IPS DF 19.7 (cell line): ENCODE measurements at places on chromosomes 5 and 9.

DNA sequence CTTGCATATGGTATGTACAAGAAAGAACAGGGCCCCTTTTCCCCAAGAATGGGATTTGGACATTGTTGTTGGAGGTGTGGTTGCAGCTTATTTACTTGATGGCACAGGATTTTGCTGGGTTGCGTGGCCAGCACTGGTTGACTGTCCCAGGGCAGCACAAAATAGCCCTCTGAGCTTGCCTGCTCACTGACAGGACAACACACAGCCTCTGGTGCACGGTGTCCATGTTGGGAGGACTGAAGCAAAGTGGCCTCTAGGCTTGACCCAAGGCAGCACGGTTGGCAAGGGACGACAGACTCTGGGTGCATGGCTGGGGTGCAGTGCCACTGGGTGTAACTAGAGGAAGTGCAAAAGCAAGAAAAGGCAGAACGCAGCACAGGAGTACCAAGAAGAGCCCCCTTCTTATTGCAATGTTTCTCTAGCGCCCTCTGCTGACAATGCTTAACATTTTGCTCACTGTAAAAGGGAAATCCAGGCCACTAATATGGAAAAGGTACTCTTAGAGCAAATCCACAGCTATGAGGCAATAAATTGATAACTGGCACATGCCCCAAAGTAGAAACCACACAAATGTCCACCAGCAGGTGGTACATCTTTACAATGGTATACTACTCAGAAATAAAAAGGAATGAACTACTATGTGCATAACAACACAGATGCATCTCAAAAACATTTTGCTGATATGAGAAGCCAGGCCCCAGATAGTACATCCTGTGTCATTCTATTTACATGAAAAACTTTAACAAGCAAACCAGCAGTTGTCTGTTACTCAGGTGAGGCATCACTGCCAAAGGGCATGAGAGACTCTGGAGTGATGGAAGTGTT is 47.4 kb upstream of the BARX1 start:
- peak; percentile 35 for DNase-seq

DNA sequence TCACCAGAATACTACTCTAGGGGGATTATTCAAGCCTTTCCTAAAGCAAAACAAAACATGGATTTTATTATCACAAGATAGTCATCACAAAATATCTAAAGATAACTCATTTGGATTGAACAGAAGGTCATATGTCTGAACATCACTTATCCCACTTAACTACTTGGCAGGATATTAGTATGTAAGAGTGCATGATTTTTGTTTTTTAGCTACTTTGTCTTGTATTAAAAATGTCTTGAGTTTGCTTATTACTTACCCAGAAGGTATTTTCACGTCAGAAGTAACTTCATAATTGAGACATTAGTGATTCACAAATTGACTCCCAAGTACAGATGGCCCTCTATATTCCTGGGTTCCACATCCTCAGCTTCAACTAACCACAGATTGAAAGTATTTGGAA is 113.8 kb downstream of the TLE4 start:
- DNase-seq, result no peak

- DNase-seq, result no peak
Measured at GRCh38 chr9:127572961-127573721, 38.9 kb upstream of the STXBP1 start.

DNA sequence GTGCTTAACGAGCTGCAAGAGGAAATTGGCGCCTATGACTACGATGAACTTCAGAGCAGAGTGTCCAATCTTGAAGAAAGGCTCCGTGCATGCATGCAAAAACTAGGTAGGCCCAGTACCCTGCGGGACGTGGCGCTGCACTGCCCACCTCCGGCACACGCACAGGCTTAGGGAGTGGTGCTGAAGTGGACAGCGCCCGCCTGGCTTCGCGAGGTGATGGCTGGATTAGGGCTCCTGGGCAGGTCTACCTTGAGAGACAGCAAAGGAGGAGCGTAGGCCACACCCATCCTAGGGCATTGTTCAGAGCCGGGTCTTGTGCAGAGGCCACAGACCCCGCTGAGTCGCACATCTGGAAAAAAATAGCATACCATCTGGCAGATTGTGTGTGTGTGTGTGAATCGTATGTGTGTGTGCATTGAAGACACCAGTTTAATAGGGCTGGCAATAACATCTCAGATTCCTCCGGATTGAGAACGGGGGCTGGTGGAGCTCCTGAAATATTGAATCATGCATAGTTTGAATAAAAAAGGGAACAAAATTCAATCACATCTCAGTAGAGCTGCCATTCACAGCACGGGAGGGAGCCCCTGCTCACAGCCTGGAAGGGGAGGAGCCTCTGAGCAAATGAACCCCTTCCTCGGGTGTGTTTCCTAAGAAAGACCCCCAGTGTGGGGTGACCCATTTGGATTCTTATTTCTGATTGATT is 11.1 kb downstream of the OLFM1 start:
- DNase-seq, result no peak

DNA sequence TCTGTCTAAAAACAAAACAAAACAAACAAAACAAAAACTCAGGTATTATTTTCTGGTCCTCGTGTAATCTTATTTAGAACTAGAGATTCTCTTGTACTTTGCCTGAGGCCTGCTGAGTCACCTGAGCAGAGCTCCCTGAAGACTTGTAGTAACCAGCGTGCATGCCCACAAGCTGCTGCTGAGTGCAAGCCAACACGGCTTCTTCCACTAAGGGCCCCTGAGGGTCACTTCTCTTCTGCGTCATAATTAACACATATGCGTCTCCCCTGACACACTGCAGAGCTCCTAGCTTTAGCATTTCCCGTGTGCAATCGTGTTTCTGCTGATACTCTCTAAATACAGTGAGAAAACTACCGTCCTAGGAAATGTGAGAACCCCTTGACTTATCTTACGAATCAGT is 10.9 kb upstream of the NDFIP1 start:
- no peak for DNase-seq

- no peak for DNase-seq
Measured at GRCh38 chr5:177169271-177169670, 35.7 kb downstream of the NSD1 start.

DNA sequence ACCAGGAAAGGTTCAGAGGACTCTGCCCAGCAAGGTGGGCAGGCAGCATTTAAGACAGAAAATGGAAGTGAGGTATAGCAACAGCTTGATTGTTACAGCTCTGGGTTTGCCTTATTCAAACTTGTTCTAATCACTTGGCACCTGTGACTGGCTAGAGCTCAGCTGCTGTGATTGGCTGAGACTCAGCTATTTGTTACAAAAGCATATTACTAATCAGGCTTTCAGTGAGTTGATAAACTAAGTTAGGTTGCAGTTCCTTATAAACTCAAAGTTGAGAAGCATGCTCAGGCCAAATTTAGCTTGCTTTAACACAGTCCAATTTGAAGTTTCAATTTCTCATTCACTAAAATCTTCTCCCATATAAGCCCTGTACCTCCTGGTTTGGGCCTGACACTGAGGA is 56.3 kb downstream of the GDA start:
- DNase-seq, result no peak

- no peak for DNase-seq
Measured at GRCh38 chr5:40877371-40877988, 31.8 kb upstream of the C7 start.

GRCh38 chr5:22665801-22666200 is 187.3 kb downstream of the CDH12 start:
- no peak for DNase-seq

- DNase-seq, result no peak
Measured at GRCh38 chr5:14432931-14433589, 148.5 kb upstream of the OTULINL start.

DNA sequence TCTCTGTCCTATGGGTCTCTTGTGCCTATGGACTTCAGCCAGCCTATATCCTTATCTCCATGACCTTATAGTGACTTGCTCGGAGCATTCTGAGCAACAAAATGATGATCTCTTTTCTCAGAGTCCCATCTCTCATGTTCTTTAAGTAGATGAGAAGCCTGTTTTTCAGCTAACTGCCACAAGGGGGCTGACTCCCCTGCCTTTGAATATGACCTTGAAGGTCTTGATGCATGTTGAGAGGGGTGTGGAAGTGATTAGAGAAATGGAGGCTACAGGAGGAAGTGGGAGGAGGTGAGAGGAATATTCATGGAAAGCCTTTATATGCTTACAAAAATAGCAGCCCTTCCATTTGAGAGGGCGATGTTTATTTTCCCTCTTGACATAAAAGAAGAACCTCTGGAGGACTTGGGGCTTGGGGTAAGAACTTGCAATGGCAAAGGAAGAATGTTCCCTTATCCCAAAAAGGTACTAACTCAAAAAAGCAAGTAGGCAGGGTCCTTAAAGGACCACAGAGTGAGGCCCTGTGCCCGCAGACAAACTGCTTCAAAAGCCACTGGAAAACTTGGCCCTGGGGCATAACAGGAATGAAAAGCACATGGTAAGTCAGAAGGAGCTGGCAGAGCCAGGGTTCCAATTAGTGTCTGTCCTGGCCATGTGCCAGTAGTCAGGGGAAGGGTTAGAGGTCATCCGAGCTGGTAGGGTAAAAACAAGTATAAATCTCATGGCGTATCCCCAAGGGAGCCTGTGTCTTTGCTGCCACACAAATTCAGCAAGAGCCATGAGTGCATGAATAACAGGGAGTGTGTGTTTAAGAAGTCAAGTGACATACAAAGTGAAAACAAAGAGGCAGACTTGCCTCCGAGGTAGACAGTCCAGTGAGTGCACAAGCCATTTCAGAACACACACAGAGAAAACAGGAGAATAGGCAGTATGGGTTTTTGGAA is 39.1 kb downstream of the FGD3 start:
- no peak for DNase-seq

GRCh38 chr5:72955143-72955767 is 586 bp upstream of the FCHO2 start:
- no peak for DNase-seq

- no peak for DNase-seq
Measured at GRCh38 chr5:136703706-136704105, 338.4 kb upstream of the TRPC7 start.

- no peak for DNase-seq
Measured at GRCh38 chr5:147898875-147899401, 7.4 kb downstream of the C5orf46 start.

- DNase-seq, result peak; percentile 30
Measured at GRCh38 chr5:106085136-106085535, 1585.6 kb downstream of the EFNA5 start.

GRCh38 chr9:87278971-87279733 is 218.5 kb upstream of the DAPK1 start:
- DNase-seq, result no peak

GRCh38 chr9:68669218-68669617 is 35.8 kb upstream of the PIP5K1B start:
- DNase-seq, result no peak

GRCh38 chr9:88800329-88800682 is 191.0 kb upstream of the S1PR3 start:
- no peak for DNase-seq

DNA sequence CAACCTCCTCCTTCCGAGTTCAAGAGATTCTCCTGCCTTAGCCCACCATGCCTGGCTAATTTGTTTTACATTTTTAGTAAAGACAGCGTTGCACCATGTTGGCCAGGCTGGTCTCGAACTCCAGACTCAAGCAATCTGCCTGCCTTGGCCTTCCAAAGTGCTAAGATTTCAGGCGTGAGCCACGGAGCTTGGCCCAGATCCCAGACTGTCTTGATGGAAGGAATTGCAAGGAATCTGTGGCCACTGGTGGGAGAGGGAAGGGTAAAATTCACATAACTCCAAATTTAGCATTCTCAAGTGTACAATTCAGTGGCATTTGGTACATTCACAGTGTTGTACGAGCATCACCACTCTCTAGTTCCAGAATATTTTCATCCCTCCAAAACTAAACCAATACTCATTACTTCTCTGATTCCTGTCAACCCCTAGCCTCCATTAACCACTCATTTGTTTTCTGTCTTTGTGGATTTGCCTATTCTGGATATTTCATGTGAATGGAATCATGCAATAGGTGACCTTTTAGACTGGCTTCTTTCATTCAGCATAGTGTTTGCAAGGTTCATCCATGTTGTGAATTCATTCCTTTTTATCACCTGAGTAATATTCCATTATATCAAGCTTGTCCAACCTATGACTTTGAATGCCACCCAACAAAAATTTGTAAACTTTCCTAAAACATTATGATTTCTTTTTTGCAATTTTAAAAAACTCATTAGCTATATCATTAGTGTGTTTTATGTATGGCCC is 8.9 kb upstream of the MYO10 start:
- DNase-seq, result no peak

GRCh38 chr5:139896718-139897117 is 101.1 kb downstream of the PSD2 start:
- DNase-seq, result no peak

- no peak for DNase-seq
Measured at GRCh38 chr9:127053057-127053821, 69.2 kb downstream of the ANGPTL2 start.

- DNase-seq, result no peak
Measured at GRCh38 chr9:5801739-5802113, 31.2 kb downstream of the ERMP1 start.

DNA sequence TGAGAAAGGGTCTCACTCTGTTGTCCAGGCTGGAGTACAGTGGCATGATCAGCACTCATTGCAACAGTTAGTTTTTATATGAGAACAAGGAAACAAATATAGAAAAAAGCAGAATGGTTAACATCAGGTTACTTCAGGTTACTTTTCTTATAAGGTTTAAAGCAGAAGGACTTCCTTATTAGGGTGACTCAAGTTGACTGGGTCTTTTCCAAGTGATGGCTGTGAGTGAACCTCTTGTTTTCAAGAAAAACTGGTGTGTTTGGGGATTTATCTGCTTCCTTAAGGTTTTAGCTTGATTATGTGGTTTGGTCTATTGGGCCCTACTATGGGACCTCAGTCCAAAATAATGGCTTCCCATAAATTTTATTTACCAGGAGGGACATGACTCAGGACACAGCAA is 99.2 kb downstream of the ARRDC3 start:
- DNase-seq, result no peak

DNA sequence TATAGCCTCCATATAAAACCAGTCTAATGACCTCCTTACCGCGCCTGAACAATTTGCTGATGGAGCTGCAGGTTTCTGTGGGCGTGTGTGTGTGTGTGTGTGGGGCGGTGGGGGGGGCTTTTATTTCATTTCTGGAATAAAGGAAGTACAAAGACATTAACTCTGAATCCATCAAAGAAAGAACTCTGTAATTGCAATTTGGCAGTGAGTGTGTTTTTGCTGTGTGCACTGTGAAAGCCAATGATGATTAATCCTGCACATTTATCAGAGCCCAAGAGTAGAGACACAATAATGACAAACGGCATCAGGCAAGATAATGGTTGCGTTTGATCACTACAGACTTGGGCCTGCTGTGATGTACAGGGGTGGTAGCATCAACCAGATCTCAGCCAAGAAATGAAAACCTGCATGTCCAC is 29.3 kb upstream of the NDFIP1 start:
- no peak for DNase-seq

DNA sequence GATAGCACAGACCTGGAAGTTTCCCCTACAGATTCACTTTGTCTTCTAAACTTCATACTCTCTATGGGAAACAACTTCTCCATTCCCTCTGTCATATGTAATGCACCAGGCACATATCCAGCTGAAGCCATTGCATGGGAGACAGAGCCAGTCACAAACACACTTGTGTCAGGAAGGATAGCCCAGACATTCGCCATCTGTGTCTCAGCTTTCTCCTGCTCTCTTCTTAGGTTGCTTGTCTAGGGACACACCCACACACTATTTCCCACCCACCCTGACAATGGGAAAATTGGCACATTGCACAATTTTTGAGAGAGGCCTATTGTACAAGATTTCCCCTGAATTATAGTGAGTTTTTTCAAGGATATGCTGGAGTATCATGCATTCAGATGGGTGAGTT is 158.4 kb upstream of the MPDZ start:
- DNase-seq, result no peak
